ENCODE measurements at places on chromosomes 4 and X.

DNA sequence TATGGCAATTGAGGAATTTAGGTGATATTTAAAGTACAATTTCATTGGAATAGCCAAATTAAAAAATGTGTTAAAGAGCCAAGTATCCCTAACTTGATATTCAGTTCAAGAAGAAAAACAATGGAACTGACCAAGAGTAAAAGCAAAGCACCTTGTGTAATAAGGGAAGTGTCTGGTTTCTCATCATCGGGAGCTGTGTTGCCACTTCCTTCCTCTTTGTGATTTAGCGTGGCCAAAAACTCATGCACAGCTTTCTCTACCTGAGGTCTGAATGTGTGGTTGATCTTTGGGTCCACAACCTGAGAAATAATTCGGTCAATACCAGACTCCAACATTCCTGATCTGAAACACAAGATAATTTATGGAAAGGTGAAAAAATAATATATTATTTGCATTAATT, 12.4 kb downstream of the BOD1L1 start:
- no peak for DNase-seq

DNA sequence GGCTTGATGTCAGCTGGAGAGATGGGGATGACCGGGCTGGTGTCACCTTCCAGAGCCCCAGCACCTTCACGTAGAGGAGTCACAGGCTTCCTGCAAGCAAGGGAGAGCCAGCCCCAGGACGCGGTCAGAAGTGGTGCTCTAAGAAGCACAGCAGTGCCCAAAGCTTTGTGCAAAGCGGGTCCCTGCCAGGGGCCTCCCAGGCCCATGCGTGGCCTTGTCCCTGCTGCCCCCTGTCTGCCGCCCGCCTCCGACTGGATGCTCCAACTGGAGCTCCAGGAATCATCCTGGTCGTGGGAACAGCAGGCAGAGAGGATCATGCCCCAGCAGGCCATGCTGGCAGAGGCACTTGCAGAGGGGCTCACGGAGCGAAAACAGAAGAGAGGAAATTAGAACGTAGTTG, 40.1 kb upstream of the LRPAP1 start:
- DNase-seq = no peak

- DNase-seq = no peak
These were observed 157.5 kb upstream of the ATP6AP2 start for GRCh38 chrX:40423299-40423698.

DNA sequence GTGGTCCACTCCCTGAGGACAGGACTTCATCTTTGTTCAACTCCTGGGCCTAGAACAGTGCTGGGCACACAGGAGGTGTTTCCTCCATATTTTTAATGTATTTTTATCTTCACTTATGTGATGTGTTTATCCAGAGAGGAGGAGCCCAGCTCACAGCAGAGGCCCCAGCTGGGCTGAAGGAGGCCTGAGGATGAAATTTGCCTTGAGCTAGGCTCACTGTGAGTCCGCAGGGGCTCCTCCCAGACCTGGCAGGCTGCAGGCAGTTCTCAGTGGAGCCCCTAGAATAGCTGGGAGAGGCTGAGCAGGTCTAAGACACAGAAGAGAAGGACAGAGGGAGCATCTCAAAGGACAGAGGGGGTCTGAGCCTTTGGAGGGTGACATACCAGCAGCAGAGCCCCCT, 26.8 kb downstream of the C4orf50 start:
- peak; percentile 15 for DNase-seq

DNA sequence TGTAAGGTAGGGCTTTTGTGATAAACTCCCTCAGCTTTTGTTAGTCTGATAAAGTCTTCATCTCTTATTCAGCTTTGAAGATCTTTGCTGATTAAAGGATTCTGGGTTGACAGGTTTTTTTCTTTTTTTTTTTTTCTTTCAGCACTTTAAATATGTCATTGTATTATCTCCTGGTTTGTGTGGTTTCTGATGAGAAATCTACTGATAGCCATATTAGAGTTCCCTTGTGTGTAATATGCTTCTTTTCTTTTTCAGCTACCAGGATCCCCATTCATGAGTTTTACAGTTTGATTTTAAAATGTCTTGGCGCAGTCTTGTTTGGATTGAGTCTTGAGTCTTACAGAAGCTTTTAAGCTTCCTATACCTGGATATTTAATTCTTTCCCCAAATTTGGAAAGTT, 504.5 kb downstream of the TLL1 start:
- DNase-seq = no peak

DNA sequence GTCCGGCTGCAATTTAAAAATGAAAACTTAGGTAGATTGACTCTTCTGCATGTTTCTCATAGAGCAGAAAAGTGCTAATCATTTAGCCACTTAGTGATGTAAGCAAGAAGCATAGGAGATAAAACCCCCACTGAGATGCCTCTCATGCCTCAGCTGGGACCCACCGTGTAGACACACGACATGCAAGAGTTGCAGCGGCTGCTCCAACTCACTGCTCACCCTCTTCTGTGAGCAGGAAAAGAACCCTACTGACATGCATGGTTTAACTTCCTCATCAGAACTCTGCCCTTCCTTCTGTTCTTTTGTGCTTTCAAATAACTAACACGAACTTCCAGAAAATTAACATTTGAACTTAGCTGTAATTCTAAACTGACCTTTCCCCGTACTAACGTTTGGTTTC, 41.0 kb downstream of the MAP7D3 start:
- DNase-seq = no peak

DNA sequence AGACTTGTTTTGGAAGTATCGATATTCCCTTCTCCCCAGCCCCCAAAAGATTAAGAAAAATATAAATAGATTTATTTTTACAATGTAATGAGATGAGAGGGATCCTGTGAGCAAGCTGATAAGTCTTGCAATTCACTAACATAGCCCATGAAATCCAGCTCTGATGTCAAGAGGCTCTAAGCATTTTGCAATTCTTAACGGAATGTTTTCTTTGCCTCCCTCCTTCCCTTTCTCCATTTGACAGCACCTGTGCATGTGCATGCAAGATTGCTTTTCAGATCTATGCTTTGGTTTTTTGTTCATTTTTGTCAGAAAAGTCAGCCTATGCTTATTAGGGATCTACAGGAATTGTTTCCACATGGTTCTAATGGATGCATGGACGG, 169.9 kb downstream of the SLIT2 start:
- no peak for DNase-seq

GRCh38 chrX:153321381-153322124, at the start of gene PNMA6F:
Gene PNMA6F, minus strand, starts transcription at chrX:153321767. Its CDS starts 1,093 bp downstream, at chrX:153320674.
- DNase-seq = no peak

DNA sequence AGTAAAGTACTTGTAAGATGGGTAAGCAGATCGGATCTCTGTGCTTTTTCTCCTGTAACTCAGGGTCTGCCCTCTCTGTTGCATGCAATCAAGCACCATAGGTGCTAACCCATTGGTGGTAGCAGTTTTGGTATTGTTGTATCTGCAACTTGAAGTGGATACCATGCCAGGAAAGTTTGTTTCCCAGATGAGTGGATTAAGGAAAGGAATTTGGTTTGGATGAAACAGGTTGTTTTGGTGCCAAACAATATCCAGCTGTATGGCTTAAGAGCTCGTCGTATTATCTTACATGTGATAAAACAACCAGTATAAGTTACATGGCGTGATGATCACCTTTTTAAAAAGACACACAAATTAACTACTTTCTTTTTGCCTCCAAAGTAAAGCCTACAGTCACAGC, 280.9 kb upstream of the TENM3 start:
- no peak for DNase-seq

DNA sequence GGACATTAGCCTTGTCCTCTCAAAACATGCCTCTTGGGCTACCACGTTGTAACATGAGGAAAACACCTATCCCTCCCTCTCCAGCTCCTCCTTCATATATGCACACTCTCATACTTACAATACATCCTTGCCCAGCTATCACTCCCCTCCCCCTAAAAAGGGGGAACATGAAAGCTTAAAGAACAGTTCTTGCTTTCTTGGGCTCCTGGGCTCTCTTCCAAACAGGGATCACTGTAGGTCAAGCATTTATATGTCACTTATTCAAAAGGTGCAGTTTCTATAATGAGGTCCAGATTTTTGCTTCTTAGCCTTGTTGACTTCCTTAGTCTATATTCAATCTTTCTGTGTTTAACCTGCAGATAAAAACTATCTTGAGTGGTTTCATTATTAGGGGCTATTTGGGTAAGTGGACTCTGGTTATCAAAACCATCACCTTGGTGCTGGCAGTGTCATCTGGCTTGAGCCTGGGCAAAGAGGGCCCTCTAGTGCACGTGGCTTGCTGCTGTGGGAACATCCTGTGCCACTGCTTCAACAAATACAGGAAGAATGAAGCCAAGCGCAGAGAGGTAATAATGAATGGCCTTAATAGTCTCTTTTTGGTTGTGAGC, 119.4 kb downstream of the AKAP4 start:
- DNase-seq = no peak

GRCh38 chrX:40644821-40645358, 2.5 kb downstream of the CXorf38 start:
- DNase-seq = no peak

GRCh38 chr4:187321711-187322110, 598.1 kb upstream of the FAT1 start:
- DNase-seq = no peak

- no peak for DNase-seq
These were observed 40.7 kb upstream of the DHX15 start for GRCh38 chr4:24625091-24625490.

GRCh38 chrX:43557792-43558191, 98.3 kb upstream of the MAOA start:
- no peak for DNase-seq

DNA sequence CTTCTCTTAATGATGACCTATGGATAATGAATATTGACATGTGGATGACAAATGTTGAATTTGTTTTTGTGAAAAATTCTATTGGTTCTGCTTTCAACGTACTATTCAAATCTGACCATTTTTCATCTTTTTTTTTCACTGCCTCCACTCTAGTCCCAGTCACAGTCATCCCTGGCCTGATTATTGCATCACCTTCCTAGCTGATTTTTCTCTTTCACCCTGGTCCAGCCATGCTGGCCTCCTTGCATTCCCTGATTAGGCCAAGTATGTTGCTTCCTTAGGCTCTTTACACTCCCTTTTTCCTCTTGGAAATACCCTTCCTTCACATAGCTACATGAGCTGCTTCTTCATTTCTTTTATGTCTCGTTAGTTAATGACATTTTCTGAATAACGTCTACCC, 58.1 kb upstream of the MAP9 start:
- no peak for DNase-seq

- DNase-seq = no peak
These were observed 54.3 kb downstream of the CLCN5 start for GRCh38 chrX:49976682-49977197.

- no peak for DNase-seq
These were observed 32.9 kb upstream of the PGM2 start for GRCh38 chr4:37793562-37793961.

- DNase-seq = no peak
These were observed 52.8 kb downstream of the EFHC2 start for GRCh38 chrX:44290718-44291117.

- peak; percentile 86 for DNase-seq
These were observed 17.3 kb downstream of the COQ2 start for GRCh38 chr4:83267121-83267829.

GRCh38 chr4:186712690-186713089, 11.0 kb downstream of the FAT1 start:
- DNase-seq = no peak

GRCh38 chr4:12041828-12042227, 613.1 kb upstream of the HS3ST1 start:
- no peak for DNase-seq

- DNase-seq = no peak
These were observed 60.3 kb downstream of the SH3KBP1 start for GRCh38 chrX:19827088-19827487.

- DNase-seq = peak; percentile 54
These were observed 20.6 kb upstream of the KIAA0232 start for GRCh38 chr4:6761649-6762615.

DNA sequence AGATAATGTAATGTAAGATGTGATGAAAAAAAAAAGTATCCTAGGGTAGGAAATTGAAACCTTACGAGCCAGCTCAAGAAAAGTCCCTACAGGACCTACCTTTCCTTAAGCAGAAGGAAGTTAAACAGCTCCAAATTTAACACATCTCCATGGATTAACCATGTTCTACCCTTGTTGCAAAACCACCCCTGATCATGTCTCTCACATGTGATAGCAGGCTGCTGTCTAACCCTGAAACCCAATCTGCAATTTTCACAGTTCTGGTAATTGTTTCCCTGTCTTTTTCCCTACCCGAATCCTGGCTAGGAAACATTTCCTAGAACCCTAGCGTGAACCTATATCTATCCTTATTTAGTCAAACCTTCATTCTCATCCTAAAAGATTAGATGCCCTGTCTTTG, 198.9 kb downstream of the SPOCK3 start:
- DNase-seq = no peak

GRCh38 chr4:2295900-2296442, 34.1 kb upstream of the MXD4 start:
- DNase-seq = no peak

- DNase-seq = no peak
These were observed 180.7 kb upstream of the TENM3 start for GRCh38 chr4:182062458-182062857.

- no peak for DNase-seq
These were observed 57.2 kb downstream of the NHS start for GRCh38 chrX:17432158-17432557.

GRCh38 chrX:74061879-74062278, 242.1 kb upstream of the ZCCHC13 start:
- no peak for DNase-seq

GRCh38 chr4:82784681-82785610, 13.7 kb downstream of the SCD5 start:
- DNase-seq = no peak

DNA sequence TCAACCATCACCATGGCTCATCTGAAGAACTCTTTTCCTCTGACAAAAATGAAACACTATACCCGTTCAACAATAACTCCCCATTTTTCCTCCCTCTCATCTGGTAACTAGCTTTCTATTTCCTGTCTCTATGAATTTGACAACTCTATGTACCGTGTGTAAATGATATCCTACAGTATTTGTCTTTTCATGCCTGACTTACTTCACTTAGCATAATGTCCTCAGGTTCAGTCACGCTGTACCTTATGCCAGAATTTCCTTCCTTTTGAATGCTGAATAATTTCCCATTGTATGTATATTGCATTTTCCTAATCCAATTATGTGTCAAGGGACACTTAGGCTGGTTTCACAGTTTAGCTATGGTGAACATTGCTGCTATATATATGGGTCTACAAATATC, 18.2 kb downstream of the MAGEA9 start:
- DNase-seq = no peak

- DNase-seq = no peak
These were observed 3.4 kb downstream of the KIT start for GRCh38 chr4:54661169-54661568.
